Fibroblast of mammary gland (primary cell): ENCODE measurements at places on chromosomes 3 and 15.

GRCh38 chr3:160796813-160797164, 40.8 kb downstream of the PPM1L start:
- no peak for DNase-seq

- DNase-seq, result no peak
These were observed 6.8 kb upstream of the SKIL start for GRCh38 chr3:170350515-170351413.

GRCh38 chr3:171260899-171261298, 199.3 kb downstream of the TNIK start:
- no peak for DNase-seq

DNA sequence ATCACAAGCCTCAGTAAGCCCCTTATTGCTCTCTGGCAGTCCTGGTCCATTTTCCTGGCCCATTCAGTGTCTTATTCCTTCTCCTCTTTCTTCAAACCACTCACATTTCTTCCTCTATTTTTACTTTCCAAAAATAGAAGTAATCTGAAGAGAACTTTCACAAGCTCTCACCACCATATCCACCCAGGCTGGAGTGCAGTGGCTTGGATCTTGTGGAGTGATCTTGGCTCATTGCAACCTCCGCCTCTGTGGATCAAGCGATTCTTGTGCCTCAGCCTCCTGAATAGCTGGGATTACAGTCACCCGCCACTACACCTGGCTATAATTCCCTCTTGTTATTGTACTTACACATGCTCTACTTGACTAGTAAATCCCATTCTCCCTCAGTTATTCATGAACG, 16.8 kb downstream of the ARMC8 start:
- no peak for DNase-seq

DNA sequence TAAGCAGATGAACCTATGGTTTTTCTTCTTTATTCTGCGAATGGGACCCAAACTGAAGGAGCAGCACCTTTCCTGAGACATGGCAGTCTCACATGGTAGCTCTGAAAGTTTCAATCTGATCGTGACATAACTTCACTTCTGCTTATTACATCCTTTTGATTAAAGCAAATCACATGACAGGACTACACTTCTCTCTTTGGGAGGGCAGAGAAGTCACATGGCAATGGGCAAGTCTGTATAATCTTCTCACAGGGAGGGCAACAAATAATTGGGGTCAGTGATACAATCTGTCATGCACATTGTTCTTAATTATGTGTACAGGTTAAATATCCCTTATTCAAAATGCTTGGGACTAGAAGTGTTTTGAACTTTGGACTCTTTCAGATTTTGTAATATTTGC, 21.6 kb downstream of the NCBP2 start:
- no peak for DNase-seq

DNA sequence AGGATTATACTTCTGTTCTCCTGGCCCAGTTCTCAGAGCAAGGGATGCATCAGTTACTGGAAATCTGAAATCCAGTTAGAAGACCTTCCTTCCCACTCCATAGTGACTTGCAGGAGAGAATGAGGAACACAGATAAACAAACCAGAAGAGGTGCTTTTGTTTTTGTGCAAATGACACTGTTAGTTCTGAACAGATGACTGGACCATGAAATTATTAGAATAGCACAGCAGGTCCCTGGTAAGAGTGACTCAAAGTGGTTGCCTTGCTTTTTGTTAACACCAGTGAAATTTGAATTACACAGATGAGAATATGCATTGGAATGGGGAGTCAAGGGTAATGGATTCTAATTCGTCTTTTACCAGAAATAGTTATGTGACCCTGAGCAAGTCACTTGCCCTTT, 30.4 kb upstream of the LRIG1 start:
- no peak for DNase-seq

GRCh38 chr3:55489798-55490132, 2.7 kb upstream of the WNT5A start:
- DNase-seq, result no peak

GRCh38 chr15:22895465-22896190, 57.2 kb downstream of the NIPA2 start:
- DNase-seq, result peak; percentile 56

GRCh38 chr3:194046995-194047645, 88.8 kb upstream of the HES1 start:
- DNase-seq, result peak; percentile 40

GRCh38 chr3:51977446-51978142, 2.7 kb downstream of the ABHD14A start:
- no peak for DNase-seq

DNA sequence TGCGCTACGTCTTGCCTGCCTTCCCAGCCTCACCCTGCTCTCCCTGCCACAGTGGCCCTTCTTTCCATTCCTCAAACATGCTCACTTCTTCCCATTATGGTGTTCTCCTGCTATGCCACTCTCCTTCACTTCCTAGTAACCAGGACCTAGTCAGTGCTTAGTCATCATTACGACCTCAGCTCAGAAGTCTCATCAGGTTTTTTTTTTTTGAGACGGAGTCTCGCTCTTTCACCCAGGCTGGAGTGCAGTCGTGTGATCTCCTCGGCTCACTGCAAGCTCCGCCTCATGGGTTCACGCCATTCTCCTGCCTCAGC, 149.5 kb downstream of the GREM1 start:
- DNase-seq, result peak; percentile 93

- no peak for DNase-seq
These were observed 14.6 kb upstream of the PPP2R3A start for GRCh38 chr3:135950941-135951340.

- no peak for DNase-seq
These were observed 41.6 kb downstream of the IQCH start for GRCh38 chr15:67296188-67296587.

GRCh38 chr3:10585945-10586344, 80.6 kb upstream of the ATP2B2 start:
- no peak for DNase-seq

DNA sequence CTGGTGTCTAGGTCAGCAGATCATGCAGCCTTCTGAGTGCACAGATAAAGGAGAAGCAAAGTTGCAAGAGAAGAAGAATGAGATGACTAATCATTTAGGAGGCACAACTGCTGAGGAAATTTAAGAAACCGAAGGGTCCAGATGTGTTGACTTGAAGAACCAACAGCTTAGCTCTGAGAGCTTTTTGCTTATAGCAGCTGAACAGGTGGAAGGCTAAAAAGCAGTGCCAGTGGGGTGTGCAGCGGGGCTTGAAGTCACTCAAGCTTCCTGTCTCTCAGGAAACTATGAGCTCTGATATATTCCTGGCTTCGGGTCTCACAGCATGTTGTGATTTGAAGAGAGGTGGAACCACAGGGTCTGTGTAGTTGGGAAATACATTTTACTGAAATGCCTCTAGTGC, 305.7 kb downstream of the RYR3 start:
- no peak for DNase-seq

DNA sequence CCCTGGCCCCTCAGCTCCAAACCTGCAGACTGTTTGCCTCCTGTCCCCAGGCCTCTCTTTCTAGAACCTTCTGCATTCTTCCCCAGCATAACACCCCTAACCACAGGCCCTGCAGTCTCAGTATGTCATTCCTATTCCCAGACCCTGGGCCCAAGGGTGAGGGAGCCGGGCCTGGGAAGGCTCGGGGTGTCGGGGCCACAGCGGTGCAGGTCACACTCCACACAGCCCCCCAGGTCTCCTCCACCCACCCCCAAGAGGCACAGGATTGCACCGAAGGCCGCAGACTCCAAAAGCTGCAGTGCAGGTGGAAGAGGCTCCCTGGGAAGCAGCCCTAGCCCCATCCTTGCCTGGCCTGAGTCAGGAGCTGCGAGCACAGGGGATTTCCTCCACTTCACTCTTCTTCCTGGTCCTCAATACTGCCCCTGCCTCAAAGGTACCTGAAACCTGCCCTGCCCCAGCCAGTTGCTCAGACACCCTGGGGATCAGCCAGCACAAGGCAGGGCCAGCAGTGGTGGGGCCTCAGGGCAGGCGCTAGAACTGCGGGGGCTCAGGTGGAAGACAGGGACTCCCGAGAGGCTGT, 31.1 kb downstream of the TNK2 start:
- no peak for DNase-seq

GRCh38 chr3:17844236-17844635, 101.8 kb upstream of the TBC1D5 start:
- DNase-seq, result no peak

DNA sequence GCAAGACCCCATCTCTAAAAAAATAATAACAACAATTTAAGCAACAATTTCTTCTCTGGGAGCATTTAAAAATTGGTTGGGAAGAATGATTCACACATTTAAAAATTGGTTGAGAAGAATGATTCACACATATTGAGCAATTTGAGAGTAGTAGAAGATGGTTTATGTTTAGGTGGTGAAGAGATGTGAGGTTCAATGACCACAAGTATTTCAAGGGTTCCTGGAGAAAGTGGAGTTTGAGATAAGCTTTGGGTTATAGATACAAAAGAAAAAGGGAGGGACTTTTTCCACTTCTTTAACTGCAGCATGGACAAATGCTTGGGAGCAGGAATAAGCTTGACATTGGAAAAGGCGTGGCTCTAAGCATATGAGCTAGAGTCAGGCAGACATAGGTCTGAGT, 145.7 kb upstream of the NPHP3 start:
- DNase-seq, result peak; percentile 61

- DNase-seq, result peak; percentile 6
These were observed 63.8 kb downstream of the PEX5L start for GRCh38 chr3:179972881-179973423.

DNA sequence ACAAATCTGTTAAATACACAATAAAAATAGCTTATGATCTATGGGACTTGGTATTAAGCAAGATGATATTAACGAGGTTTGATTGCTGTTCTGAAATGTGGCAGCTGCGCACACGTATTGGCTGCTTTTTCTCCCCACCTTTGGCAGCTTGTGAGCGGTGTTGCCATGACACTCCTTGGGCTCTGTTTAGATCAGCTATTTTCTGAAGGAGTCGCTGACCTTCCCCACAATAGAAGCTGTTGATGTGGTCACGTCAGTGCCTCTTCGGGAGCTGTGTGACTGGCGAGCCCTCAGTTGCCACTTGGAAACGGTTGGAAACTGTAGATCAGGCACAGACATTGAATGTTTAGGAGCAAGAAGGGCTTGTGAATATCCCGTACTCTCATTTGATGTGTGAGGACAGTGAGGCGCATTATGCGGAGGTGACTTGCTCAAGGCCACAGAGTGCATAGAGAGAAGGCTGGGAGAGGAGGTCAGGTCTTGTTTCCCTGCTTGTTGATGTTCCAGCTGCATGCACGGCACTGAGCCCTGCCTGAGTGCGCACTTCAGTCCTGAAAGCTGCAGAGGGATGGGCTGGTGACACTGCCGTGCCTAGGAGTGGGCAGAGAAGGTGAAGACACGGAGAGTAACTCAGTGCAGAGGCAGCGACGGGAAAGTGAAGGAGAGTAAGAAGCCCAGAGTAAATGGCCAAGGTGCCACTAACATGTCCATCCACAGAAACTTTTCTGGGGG, 198.4 kb downstream of the LPP start:
- DNase-seq, result no peak

- peak; percentile 72 for DNase-seq
These were observed 81.5 kb downstream of the CPN2 start for GRCh38 chr3:194269610-194270145.
